ENCODE measurements at places on chromosomes 6 and 20.
A peak's percentile ranks its signal among the peaks of the same experiment; 100 is the strongest.

- DNase-seq: no peak
Measured at GRCh38 chr20:36493801-36494114, 47.6 kb upstream of the MYL9 start.

GRCh38 chr6:140897349-140897748 is 1235.4 kb upstream of the GJE1 start:
- no peak for DNase-seq

DNA sequence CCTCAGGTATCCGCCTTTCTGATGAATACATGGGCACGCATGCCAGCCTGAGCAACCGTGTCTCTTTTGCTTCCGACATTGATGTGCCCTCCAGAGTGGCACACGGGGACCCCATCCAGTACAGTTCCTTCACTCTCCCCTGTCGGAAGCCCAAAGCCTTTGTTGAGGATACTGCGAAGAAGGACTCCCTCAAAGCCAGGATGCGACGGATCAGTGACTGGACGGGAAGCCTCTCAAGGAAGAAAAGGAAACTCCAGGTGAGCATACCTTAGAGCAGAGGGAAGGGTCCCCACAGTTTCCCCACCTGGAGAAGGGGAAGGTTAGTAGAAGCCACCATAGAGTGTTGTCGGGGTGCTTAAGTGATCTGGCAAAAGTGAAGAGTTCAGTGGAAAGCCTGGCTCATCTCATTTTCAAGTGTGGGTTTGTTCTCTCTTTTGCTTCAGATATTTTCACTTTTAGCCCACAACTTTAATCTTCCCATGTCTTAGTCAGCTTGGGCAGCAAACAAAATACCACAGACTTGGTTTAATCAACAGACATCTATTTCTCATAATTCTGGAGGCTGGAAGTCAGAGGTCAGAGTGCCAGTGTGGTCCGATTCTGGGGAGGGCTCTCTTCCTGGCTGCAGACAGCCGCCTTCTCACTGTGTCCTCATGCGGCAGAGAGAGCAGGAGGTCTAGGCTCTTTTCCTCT is 133.5 kb upstream of the CLDN20 start:
- DNase-seq: no peak

DNA sequence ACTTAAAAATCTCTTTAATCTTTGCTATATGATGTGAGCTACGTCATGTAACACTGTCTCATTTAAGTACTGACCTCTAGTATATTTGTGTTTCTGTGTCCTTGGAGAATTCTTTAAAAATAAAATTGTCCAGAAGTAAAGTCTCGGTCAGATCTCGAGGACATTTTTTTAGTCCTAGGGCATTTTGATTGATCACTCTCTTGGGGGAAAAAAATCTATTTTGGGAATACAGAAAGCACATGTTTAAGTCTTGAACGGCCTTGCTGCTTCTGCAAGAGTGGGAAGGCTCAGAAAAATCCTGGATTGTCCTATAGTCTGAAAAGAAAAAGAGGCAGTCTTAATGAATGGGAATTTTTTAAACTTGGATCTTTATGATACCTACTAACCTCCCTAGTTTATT is 234.3 kb downstream of the UTRN start:
- DNase-seq: no peak

DNA sequence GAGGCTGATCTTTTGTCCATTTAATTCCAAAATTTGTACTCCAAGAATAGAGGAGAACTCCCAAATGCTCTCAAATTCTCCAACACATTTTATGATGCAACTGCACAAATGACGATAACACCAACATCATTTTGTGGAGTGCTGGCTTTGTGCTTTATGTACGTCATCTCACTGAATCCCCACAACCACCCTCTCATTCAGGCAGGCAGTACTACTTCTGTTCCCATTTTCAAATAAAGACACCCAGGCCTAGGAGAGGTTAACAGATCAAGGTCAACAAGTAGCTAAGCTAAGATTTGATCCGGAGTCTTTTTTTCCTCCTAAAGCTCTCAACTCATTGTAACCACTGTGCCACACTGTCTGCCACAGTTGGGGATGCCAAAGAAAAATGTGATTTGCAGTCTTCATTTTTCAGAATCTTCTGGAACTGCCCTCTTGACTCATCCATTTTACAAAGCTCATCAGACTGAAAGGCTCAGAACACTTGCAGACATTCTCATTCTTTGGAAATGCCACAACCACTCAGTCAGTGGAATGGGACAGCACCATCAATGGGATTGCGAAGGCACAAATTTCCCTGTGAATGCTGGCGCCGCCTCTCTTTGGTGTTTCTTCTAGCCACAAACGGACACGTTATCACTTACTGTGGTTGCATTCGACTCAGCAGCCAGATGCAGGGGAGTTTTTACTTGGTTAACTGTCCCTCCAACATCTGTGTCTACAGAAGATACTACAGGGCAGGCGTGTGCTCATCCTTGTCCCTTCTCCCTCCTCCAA is 184.4 kb downstream of the GJA10 start:
- DNase-seq: peak; percentile 70

DNA sequence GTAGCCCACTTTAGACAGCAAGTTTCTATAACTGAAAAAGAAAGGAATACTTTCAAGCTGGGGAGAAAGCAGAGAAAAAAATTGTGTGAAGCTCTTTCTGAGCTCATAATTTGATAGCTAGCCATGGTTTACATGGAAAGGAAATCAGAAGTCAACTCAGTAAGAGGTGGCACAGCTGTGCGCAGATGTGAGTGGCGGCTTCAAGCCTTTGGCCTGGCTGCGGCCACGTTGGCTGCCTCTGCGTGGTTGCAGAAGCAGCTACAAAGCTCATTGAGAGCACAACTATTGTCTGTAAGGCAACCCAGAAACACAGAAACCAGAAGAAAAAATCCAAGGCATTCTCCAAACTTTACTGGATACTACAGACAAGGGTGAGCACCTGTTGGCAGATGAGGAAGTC is 136.9 kb downstream of the SASH1 start:
- no peak for DNase-seq

- no peak for DNase-seq
Measured at GRCh38 chr6:131182991-131183425, 47.7 kb downstream of the AKAP7 start.

GRCh38 chr6:99219788-99220187 is 129.7 kb downstream of the FAXC start:
- no peak for DNase-seq

DNA sequence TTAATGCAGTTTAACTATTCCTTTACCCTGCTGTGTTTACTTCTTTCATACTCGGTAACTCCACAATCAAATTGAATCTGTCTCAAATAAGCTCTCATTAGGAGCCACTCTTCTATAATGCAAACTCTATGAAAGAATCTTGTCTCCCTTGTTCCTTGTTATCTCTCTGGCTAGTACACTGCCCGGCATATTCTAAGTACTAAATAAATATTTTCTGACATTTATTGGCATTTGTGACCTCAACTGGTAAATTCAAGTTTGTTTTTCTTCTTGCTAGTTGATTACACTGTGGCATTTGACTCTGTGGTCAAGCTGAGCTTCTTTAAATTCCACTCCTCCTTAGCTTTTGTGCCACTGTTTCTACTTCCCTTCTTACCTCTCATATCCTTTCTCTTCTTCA is 237.6 kb upstream of the KHDRBS2 start:
- DNase-seq: no peak

GRCh38 chr6:38272222-38272621 is 367.5 kb downstream of the BTBD9 start:
- no peak for DNase-seq

- no peak for DNase-seq
Measured at GRCh38 chr6:41450581-41450980, 95.6 kb upstream of the FOXP4 start.

- DNase-seq: no peak
Measured at GRCh38 chr20:13111249-13111911, 102.6 kb downstream of the SPTLC3 start.

DNA sequence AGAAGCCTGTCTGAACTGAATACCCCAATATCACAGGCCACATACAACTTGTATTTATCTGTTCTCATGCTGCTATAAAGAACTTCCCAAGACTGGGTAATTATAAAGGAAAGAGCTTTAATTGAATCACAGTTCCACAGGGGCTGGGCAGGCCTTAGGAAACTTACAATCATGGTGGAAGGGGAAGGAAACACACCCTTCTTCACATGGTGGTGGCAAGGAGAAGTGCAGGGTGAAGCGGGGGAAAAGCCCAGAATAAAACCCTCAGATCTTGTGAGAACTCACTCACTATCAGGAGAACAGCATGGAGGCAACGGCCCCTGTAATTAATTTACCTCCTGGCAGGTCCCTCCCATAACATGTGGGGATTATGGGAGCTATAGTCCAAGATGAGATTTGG is 50.3 kb upstream of the FNDC1 start:
- no peak for DNase-seq

- peak; percentile 72 for DNase-seq
Measured at GRCh38 chr6:4775494-4776130, 592 bp upstream of the CDYL start.

- no peak for DNase-seq
Measured at GRCh38 chr20:56572172-56572571, 39.1 kb downstream of the FAM209B start.

GRCh38 chr6:61192610-61193009 is 1093.4 kb downstream of the KHDRBS2 start:
- DNase-seq: no peak

GRCh38 chr6:70351461-70351860 is 48.6 kb upstream of the COL9A1 start:
- no peak for DNase-seq

GRCh38 chr20:11451793-11452291 is 465.9 kb upstream of the BTBD3 start:
- no peak for DNase-seq

DNA sequence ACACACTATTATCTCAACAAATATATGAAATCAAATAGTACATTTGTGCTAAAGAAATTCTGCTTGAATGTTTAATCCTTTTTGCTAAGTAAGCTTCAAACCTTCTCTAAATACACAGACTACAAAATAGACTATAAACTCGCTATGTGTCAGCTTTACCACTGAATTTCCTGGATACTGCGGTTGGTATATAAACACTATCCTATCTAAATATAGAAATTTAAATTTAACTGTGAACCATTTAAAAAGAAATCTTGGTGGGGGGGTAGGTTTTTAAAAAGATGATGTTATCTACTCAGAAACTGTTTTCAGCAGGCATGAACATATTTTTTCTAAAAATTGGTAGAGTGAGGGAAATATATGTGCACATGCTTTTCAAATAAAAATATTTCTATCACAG is 306.5 kb upstream of the RUNX2 start:
- DNase-seq: no peak

- DNase-seq: no peak
Measured at GRCh38 chr20:17633850-17634500, 48.1 kb downstream of the RRBP1 start.

DNA sequence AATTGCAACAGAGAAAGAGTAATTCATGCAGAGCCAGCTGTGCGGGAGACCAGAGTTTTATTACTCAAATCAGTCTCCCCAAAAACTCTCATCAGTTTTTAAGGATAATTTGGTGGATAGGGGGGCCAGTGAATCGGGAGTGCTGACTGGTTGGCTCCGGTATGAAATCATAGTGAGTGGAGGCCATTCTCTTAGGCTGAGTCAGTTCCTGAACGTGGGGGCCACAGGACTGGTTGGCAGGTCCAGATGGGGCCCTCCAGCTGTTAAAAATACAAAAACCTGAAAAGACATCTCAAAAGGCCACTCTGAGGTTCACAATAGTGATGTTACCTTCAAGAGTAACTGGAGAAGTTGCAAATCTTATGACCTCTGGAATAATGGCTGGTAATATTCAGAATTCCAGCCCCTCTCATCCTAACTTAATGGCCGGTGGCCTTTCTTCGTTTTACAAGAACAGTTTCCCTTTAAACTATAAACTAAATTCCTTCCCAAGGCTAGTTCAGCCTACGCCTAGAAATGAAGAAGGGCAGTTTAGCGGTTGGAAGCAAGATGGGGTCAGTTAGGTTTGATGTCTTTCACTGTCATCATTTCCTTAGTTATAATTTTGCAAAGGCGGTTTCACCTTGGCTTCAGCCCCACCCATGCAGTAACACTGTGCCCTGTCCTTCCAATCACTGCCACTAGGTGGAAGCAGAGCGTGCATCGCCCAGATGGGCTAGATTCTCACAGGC is 6.8 kb upstream of the MICA start:
- DNase-seq: peak; percentile 86

DNA sequence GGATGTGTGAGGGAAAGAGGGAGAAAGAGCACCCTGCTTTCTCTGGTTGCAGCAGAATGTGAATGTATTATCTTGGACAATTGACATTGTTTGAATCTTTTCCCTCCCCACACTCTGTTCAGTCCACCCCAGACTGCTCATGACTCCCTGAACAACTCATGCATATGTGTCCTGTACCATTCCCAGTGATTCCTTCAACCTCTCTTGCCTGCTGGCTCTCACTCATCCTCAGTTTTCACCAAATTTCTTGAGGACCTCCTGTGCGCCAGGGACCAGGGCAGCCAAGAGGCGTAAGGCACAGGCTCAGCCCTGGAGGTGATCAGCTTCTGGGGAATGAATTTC is 5.4 kb downstream of the NOX3 start:
- DNase-seq: no peak

DNA sequence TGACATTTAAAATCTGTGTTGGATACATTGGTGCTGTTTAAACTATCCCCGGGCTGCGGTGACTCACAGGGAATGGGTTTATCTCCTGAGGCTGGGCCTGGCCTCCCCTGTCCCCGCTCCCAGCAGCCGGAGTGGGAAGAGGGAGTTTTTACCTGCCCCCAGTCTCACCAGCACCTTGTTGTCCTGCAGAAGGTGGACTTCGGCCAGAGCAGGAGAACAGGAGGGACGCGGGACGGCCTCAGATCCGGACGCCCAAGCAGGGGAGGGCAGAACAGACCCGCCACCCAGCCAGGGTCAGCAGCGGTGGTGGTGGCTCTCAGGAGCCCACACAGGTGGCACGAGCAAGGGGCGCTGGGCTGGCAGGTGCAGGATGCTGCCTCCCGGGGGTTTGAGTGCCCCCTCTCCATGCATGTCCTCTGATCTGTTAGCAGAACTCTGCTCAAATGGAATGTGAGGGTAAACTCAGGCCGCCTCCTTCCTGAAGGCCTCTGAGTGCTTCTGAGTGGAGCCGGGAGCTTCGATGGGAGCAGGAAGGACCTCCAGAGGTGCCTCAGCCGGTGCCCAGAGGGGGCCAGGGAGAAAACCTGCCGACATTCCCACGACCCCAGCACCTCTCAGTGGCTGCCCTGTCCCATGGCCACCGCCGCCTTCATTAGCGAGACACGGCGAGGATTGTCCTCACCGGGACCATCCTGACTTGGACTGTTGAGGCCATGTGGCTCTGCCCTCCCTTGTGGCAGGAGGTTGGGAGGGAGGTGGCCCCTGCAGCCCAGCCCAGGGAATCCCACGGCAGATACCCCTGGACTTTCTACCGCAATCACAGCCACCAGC is 43.4 kb upstream of the MRGBP start:
- DNase-seq: no peak
